Cortex of kidney (tissue), 1 donor: ENCODE measurements at places on chromosomes 12 and 14.

DNA sequence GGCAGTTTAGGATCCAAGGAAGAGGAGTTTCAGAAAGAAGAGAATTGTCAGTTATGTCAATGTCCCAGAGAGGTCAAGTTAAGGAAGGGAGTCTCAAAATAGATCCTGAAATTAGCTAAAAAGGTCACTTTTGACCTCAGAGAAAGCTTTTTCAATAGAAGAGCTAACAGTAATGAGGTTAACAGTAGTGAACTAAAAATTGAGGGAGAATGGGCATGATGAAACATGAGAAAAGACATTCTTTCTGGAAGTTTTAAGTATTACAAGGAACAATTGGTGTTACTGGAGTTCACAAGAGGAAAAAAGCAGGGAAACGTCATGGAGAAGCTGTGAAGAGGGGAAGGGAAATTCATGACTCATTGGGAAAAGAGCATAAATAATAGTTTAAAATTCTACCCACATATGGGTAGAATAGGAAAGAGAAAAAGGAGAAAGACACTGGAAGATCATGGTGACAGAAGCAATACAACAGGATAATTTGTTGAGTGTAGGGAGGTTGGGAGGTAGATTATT is 381.2 kb upstream of the FAR2 start:
- DNase-seq, result no peak

DNA sequence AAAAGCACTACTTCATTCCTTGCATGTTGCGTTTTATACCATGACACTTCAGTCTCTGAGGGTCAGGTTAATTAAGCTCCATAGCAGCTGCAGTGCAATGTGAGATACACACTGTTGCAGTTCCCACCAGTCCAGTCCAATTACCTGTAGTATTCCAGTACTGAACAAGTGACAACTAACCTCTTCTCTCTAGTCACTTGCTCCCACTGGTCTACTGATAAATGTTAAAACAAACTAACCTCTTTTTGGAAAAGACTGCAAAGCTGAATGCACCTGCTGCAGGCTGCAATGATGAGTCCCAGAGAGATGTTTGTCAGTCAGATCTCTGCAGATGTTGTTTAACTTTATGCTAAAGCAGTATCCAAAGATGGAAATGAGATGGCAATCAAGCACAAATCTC is 7.9 kb downstream of the NOVA1 start:
- no peak for DNase-seq

DNA sequence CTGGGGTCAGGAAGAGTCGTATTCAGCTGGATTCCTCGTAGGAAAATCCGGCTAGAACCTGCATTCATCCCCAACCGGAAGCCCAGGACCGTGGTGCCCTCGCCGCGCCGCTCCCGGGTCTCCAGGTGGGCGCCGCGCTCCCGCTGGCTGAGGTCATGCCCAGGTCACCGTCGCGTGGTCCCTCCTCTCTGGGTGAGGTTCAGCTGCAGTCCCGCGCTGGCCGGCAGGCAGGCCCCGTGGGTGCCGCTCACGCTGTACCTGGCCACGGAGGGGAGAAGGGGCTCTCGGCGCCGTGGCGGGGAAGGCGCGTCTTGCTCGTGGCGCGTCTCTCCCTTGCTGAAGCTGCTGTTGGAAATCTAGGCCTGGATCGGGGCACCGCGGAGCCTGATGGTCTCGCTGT is 44.5 kb downstream of the LRTM2 start:
- DNase-seq, result no peak

DNA sequence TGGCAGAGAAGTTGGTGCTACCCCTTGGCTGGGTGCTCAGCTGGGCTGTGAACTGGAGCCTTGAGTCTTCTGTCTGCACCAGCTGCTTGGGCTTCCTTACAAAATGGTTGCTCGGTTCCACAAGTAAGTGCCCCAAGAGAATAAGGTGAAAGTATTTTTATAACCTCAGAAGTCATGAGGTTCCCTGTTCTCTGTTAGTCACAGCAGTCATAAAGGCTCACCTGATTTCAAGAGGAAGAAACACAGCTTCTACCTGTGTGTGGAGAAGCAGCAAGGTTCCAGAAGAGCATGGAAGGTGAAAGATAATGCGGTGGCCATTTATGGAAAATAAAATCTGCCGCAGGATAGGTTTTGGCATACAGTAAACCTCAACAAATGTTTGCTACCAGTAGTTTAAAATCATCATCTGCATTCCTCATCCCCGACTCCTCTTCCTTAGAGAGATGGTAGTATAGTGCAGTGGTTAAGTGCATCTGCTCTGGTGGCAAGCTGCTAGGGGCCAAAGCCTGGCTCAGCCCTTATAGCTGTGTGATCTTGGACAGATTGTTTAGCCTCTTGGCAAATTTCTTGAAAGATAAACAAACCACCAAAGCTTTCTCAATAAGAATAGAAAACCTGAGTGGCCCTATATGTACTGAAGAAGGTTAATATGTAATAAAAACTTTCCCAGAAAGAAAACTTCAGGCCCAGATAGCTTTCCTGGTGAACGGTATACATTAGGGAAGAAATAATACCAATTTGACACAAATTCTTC is 32.4 kb downstream of the TPCN1 start:
- DNase-seq, result no peak

- no peak for DNase-seq
These were observed 8.6 kb downstream of the RAB5B start for GRCh38 chr12:55982319-55982936.

GRCh38 chr14:24508155-24508840 is at the start of gene CMA1:
CMA1 (minus strand) TSS chr14:24508265; CDS start chr14:24508235, 30 bp downstream.
- DNase-seq, result no peak

DNA sequence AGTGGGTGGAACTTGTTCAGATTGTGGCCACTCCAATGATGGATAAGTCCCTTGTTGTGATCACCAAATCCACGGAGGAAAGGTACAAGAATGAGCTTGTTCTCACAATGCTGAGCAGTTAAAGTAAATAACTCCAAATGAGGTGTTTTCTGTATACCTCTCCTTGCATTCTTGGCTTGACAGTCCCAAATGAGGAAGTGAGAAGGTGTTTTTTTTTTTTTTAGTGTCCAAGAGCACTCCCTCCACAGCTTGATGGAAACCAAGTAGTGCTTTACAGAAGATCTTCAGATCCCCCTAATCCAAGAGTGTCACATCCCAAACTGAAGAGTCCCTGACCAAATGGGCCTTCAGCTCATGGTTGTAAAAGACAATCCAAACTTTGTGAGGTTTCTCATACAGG is 153.6 kb downstream of the ATP23 start:
- DNase-seq, result no peak

DNA sequence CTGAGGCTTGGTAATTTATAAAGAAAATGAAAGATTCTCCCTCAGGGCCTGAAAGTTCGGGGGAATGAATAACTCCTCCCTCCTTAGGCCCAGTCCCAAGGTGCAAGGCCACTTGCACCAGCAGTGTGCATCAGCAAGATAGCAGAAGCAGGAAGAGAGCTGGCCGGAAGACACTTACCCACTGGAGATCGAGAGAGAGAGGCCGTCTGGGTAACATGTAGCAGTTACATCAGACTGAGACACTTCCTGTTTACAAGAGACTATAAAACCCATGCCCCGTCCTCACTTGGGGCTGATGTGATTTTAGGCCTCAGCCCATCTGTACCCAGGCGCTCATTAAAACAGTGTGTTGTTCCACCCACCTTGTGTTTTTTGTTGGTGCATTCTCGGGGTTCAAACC is 85.2 kb downstream of the TMTC3 start:
- no peak for DNase-seq

DNA sequence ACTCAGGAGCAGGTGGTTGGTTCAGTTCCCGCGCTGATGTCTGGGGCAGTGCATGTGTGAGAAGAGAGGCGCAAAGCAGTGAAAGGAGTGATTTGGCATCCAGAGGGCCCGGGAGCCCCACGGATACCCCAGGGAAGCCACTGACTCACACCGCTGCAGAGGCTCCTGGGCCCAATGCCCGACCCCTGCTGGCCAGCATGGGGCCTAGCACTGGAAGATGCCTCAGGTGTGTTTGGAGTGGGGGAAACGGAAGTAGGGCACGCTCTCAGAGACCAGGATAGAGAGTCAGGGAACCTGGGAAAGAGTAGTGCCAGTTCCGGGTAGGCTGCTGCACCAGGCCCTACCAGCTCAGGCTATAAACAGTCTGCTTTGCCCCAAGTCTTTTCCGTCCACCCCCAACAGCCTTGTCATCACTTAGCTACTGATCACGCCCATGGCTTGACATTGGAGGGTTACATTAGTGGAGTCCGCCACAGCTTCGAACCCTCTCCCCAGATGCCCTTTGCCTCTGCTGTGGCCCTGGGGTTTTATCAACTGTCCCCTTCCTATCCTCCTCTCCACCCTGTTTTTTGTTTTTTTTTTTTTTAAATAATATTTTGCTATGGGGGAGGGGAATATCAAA is 9.5 kb upstream of the CSAD start:
- no peak for DNase-seq

DNA sequence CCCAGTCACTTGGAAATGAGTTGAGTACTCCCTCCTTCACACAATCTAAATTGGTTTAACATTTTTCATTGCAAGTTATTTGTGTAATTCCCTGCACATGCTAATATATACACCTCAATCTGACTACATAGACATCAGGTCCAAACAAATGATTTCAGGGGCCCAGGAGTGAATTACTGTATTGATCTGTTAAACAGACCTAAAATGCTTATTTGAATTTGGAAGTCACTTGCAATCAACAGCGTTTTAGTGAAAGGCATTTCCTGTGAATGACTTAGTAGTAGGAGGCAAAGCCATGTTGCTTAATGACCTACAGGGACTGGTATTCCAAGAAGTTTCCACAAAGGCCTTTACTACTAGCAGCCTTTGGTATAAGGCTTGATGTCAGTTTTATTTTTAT is 22.6 kb upstream of the SLC15A5 start:
- DNase-seq, result no peak

DNA sequence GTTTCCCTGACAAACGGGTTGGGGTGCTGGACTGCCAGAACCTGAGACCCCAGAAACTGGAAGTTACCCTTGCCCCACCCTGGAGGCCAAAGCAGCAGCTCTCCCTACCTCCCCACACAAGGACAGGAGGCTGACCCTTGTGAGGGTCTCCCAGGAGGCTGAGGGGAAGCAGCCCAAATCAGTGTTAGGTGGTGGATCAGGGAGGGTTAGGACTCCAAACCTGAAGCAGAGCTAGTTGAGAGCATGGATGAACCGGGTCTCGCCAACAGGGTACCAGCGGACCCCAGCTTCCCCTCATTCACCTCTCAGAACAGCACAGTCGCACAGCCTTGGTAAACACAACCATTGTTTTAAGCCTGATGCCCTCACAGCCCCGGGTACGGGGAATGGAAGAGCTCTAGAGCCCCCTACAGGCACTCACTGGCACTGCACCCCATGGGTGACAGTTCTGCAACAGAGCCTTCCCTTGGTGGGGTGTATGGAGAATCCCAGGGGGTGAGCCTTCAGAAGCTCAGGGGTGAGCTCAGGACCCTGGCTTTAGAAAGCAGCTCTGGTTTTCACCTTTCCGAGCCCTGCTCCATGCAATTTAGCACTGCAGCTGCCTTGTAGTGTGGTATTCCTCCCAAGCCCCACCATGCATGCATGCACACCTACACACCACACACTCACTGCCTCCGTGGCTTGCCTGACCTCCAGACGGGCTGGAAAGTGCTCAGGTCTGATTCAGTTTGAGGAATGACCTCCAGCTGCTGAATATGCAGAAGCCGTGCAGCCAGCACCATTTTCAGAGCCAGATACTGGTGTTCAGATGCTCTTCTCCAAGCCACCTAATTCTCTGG is 11.2 kb downstream of the ESRRB start:
- DNase-seq, result no peak

GRCh38 chr12:106901276-106901675 is 54.4 kb upstream of the TMEM263 start:
- DNase-seq, result no peak

GRCh38 chr12:97182769-97183168 is 275.7 kb downstream of the NEDD1 start:
- no peak for DNase-seq

GRCh38 chr14:44778604-44779003 is 183.1 kb downstream of the KLHL28 start:
- DNase-seq, result no peak

- no peak for DNase-seq
These were observed 6.0 kb downstream of the TMEM260 start for GRCh38 chr14:56585461-56586084.

DNA sequence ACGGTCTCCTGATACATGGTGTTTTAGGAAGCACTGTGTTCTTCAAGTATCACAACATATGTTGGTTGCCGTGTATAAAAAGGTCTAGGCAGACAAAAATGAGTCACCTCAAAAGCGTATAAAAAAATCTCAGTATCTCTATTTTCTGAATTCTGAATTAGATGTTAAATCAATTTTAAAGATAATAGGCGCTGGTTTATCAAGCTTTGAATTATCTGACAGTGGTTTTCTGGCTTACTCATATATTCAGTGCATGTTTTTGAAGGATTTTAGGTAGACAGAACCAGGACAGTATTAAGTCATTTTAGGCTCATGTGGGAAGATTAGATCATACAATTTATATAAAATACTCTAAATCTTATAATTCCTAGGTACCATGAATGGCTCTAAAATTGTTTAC is 110.8 kb downstream of the TMTC2 start:
- DNase-seq, result no peak

GRCh38 chr12:29086325-29087271 is 62.5 kb upstream of the FAR2 start:
- DNase-seq, result no peak

DNA sequence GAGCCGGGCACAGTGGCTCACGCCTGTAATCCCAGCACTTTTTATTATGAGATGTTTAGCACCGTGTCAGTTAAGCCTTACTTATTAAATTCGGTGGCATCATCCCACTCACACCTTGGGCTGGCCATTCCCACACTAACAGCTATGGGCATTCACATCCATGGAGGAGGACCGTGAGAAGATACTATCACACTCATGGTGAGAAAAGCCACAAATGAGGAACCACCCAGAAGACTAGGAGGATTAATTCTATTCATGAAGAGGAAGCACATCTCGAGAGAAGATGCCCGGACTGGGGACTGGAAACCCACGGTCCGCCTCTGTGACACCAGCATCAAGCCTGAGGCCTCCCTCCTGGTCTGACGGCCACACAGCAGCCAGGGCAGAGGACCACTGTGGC is 4.9 kb downstream of the CDC42BPB start:
- no peak for DNase-seq

GRCh38 chr12:132329036-132329719 is at the start of gene GALNT9:
GALNT9 (minus strand) TSS chr12:132329589; CDS start chr12:132329203, 386 bp downstream.
- DNase-seq, result no peak

DNA sequence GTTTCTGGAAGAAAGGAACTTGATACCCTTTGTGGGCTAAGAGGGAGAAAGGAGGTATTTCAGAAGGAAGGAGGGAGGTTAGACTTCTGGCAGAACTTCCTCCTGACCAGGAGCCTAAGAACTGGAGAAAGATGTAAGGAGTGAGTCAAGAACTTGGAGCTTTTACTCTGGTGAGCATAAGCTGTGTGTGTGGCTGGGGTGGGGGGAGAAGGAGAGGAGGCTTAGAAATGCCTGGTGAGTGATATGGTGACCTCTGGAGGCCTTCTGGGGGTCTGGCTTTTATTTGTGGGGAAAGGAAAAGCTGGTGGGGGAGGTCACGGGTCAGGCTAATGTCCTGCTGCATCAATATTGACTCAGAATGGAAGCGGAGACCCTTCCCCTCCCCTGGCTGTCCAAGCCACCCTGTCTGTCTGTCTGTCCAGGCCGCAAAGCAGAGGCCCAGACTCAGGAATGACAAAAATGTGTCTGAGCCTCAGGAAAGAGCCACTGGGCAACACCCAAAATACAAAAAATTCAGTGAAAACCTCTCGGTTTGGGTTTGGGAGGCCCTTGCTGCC is 4.8 kb downstream of the LRP1 start:
- DNase-seq, result no peak

- DNase-seq, result no peak
These were observed 30.0 kb downstream of the DGLUCY start for GRCh38 chr14:91143862-91144261.

GRCh38 chr14:101256266-101256665 is 305.0 kb upstream of the DIO3 start:
- no peak for DNase-seq
